ENCODE measurements at places on chromosomes 2 and 18.
A peak's percentile ranks its signal among the peaks of the same experiment; 100 is the strongest.

- DNase-seq = no peak
Measured at GRCh38 chr2:56981554-56981953, 797.8 kb downstream of the CCDC85A start.

DNA sequence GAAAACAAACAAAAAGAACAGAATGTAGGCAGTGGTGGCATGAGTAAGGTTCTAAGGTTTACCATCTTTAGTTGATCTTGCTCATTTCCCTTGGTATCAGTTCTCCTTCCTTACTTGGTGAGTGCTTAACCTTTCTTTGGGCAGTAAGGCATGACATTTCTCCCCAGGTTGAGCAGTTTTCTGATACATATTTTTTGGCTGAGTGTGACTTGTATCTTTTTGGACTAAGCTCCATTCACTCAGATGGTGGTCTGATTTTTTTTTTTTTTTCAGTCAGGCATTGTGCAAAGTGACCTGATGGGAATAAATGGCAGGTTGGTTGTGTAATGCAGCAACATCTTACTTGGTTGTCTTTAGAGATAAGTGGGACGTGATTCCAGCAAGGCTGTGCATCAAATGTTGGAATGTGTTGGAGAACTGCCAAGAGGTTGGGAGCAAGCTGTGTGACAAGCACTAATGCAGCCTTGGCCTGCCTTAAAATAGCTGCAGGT is 15.1 kb downstream of the SPTBN1 start:
- peak; percentile 69 for DNase-seq

DNA sequence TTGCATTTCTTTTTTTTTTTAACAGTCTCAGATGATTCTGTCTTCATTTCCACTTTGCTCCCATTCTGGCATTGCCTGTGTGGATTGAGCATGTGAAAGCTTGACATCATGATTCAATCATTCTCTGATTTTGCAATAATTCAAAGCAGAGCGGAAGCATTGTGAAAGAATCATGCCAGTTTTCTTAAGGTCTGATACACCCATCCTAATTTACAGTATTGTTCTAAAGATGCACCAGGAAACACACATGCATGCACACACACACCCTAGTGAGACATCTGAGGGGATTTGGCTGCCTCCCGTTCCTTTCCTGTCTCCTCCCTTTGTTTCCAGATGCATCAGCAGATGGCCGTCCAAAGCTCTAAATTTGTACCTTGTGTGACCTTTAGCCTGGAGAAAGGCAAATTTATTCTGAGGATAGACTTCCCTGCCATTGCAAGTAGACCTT is 97.3 kb downstream of the FMNL2 start:
- no peak for DNase-seq

- DNase-seq = no peak
Measured at GRCh38 chr2:216589791-216590190, 43.4 kb upstream of the IGFBP2 start.

GRCh38 chr18:79798999-79799370 is 1.2 kb downstream of the KCNG2 start:
- no peak for DNase-seq

DNA sequence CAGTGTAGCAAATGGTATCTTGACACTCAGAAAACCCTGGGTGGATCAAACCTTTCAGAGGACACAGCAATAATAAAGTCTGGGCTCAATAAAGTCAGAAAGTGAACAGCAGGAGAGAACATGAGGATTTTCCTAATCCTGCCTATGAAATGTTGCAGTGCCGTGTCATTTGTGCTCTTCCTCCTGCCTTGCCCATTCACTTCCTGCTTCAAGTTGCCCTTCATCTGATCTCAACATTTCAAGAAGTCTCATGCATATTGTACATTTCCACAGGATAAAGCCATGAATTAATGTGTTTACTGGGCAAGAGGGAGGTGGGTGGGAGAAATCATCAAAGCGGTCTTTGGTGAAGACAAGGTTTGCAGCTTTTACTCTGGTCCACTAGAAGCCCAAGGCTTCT is 51.1 kb upstream of the STPG4 start:
- DNase-seq = no peak

- no peak for DNase-seq
Measured at GRCh38 chr2:54013996-54014395, 43.2 kb upstream of the PSME4 start.

GRCh38 chr2:6196449-6196848 is 504.3 kb downstream of the SOX11 start:
- no peak for DNase-seq

GRCh38 chr2:237020090-237020489 is 65.6 kb upstream of the COPS8 start:
- DNase-seq = no peak

DNA sequence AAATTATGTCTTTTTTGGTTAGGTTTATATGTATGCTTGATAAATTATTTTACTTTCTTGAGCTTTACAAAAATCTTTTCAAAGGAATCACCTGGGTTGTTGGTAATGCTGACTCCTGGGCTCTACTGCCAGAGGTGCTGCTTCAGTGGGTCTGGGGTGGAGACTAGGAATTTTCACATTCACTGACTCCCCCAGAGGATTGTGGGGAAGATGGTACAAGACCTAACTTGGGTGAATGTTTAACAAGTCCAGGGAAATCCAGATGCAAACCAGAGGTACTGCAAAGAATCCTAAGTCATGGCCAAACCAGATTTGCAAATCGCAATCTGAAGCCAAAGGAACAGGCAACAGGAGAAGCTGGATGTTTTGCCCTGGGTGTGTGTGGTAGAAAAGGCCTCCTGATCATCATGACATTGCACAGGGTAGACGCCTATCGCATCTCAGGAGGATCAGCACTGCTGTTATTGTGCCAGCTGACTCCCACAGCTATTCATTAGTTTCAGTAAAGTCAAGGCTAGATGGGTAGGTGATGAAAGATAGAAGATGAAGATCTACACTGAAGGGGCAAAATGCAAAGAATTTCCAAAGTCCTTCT is 185.2 kb downstream of the BARD1 start:
- DNase-seq = no peak

DNA sequence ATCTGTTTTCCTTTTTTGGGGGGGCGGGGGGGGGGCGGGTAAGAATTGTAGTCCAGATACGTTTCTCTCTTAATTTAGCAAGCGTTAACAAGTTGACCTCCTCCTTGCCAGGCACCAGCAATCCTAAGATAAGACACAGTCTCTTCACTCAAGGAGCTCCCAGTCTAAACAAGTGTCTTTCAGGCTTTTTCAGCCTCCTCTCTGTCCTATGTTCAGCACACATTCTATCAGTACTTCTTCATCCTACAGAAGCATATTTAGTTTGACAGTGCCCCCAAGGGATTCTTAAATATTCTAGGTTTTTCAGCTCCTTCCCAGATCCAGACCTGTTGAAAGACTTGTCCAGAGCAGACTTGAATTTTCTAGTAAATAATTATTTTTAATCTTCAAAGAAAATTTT is 2.7 kb downstream of the PPP1CB start:
- peak; percentile 34 for DNase-seq

DNA sequence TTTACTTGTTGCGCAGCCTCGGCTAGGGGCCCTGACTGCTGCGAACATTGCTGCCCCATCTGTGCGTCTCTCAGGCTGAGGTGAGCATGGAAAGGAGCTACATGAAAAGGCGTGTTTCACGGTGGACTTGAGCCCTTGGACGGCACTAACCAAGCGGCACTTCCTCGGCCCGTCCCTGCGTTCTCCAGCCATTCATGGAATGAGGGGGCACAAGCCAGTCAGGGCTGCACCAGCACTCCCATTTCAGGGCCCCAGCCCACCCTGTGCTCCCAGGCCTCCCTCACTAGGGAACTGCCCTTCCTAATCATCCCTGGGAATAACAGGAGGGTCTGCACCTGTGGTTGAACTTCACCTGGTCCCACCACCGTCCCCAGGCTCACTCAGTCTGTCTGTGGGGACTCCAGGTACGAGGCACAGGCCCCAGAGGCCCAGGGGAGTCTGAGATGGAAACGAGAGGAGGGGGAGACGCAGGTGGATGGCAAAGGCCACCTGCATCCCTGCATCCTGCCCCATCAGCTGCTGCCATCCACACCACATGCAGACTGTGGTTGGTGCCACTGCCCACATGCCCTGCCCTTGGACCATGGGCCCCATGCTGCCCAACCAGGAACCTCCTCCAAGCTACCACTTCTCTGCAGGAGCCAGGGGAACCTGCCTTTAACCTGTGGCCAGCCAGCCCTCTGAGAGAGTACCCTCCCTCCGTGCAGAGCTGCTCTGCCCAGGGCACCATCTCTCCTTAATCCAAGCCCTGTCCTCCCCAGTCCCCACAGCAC is 99.7 kb downstream of the EIPR1 start:
- DNase-seq = no peak

DNA sequence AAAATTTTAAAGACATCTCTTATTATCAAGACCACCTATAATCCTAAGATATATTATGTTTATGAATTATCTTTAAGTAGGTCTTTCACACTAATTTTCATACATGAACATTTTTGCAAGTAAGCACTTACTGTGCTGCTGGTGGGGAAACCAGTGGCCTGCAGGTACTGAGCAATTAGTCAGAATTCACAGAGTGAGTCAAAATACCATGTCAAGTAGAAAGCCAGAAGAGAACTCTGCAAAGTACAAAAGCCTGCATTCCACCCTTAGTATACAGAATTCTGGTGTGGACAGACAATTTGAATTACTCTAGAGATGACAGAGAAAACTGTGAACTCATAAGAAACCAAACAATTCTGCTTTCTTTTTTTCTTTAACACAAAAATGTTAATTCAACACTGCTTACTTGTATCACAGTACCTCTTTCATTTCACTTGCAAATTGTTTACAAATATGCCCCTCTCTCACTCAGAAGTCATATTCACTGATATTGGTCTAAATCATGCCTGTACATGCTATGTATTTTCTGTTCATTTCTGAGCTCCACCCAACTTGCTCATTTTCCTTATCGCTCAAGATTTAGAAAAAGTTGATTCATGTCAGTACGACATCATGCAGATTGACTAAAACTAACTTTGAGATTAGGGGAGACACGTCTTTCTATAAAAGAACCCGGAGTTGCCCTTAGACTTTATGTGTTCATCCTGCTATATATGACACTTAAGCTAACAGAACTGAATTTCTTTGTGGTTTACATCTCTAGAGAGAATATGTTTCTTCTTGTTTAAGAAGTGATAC is 182.9 kb downstream of the IKZF2 start:
- no peak for DNase-seq

- no peak for DNase-seq
Measured at GRCh38 chr2:215530191-215530968, 94.5 kb upstream of the FN1 start.

- no peak for DNase-seq
Measured at GRCh38 chr2:10029875-10030223, 13.5 kb upstream of the KLF11 start.

GRCh38 chr2:211617803-211618202 is 920.8 kb downstream of the ERBB4 start:
- DNase-seq = no peak

GRCh38 chr2:84515788-84516187 is 510 bp upstream of the DNAH6 start:
- no peak for DNase-seq

DNA sequence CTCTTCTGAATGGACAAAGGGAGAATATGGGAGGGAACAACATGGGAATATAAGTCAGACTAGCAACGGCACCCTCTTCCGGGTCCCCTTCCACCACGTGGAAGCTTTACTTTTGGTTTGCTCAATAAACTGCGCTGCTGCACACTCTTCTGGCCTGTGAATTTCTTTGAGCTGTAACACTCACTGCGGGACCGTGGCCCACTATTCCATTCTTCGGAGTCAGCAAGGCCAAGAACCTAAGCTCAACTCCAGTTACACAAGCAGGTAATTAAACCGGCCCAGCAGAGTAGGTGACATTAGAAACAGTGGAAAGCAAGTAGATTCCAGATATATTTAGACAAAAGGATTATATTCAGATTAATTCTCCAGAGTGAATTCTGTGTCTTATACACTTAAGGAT is 697.4 kb upstream of the NXPH2 start:
- DNase-seq = no peak

DNA sequence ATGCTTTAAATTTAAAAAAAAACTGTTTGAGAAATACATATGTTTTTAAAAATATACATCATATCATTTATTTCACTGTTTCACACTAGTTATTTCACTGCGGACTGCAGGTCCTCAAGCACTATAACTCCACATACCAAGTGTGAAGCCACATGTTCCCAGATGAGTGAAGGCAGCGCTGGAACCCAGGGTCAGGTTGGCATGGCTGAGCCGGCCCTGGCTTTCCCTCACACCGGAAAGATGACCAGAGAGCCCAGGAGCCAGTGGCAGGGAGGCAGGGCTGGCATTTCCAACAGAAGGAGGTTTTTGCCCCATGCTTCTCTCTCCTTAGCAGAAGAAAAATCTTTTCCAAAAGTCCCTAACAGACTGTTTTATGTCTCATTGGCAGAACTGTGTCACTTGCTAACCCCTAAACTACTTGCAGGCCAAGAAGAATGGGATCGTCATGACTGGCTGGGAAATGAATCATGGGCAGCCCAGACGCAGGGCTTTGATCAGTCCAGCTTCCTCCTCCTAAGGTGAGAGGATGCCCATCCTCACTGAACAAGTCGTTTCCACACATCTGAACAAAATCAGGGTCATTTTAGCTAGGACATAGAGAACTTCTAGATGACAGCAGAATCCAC is 287.6 kb upstream of the HNRNPA3 start:
- DNase-seq = no peak

DNA sequence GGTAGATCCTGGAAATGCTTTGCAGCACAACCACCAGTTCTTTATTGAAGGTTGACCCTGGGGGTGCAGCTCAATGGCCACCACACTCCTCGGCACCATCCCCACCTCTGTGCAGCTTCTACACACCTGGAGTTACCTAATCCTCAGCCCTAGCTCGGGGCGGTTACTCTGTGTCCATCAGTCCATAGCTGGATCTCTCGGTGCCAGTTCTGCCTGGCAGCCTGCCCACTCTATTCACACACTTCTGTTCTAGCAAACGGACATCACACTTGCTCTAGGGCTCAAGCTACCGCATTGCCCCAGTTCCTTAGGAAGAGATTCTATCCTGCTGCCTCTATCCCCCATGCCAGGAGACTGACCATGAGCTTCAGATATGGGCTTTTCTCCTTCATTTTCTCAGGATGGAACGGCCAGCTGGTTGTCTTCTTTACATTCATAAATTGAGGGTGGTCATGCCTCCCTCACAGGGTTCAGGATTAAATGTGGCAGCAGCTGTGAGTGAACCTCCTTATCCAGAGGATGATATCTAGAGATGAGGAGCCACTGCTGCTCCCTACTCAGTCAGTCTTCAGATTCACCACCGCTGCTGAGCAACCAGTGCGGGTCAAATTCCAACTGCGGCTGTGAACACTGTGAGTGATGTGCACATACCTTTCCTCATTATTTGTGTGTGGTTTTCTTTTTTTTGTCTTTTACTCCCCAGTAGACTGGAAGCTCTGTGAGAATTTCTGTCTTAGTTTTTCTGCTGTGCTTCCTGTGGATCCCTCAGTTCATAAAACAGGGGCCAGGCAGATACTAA is 66.9 kb upstream of the TRIB2 start:
- DNase-seq = no peak
